ENCODE measurements at places on chromosomes 16 and 17. TPM values are rescaled to one million over a fixed set of nuclear protein-coding genes. Genes with fewer than 3 reads are reported as not detected.

- peak; percentile 60 for DNase-seq
These were observed 54.5 kb downstream of the NKD1 start for GRCh38 chr16:50602531-50603205.

- DNase-seq: no peak
These were observed 483 bp downstream of the LLGL2 start for GRCh38 chr17:75525806-75526554.

DNA sequence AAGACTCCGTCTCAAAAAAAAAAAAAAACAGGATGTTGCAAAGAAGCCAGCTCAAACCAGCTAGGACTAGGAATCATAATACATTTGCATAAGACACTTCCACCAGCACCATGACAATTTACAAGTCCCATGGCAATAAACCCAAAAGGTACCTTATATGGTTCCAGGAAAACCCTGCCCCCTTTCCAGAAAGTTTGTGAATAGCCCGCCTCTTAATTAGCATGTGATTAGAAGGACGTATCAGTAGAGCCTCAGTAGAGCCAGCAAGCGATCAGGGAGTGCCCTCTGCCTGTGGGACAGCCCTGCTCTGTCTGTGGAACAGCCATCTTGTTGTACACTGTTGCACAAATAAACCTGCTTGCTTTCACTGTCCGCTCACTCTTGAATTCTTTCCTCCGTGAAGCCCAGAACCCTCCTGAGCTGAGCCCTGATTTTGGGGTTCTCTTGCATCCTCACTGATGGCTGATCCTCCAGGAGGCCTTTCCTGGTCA is 14.0 kb downstream of the NUPR1 start:
- no peak for DNase-seq

GRCh38 chr17:73166731-73167581 is 2.1 kb downstream of the SSTR2 start:
- no peak for DNase-seq

DNA sequence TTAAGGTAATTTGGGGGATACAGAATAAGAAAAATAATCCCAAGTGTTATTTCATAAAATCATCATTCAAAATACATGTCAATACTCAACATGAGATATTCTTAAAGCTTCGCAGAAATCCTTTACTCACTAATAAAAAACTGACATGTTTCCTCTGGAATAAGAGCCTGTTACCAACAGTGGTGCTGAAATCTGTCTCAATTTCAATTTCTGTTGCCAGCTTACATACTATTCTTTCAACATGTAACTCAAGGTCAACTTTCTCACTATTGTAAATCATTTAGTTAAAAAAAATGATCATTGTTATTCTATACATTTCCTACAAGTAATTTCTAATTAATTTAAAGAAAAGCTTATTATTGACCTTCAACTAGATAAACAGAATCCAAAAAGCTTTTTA is 67.9 kb downstream of the CEP95 start:
- DNase-seq: no peak

DNA sequence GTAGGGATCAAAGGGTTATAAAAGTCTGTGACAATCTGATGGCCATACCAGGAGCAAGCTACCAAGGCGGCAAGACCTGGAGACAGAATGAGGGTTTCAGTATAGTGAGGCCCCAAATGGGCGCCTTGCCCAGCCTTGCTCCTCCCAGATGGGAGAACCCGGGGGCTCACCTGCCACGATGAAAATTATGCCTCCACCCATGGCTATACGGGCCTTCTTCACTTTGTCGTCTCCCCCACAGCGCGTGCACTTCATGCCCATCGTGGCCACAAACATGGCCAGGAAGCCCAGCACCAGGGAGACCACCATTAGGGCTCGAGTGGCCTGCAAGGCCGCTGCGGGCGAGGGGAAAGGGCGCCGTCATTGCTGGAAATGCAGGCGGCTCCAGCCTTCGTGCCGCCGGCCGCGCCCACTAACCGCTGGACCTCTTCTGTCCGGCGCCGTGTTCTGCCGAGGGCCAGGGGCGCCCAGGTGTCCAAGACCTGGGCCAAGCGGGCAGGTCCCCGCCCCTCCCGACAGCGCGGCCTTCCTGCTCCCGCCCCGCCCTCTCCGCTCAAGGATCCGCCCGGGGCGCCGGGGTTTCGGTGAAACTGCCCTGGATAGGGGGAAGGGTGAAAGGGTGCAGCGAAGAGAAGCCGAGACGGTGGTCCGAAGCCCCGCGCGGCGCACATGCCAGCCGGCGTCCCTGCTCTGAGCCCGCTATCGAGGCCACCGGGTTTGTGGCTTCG is 1.5 kb downstream of the CLDN7 start:
- DNase-seq: no peak

DNA sequence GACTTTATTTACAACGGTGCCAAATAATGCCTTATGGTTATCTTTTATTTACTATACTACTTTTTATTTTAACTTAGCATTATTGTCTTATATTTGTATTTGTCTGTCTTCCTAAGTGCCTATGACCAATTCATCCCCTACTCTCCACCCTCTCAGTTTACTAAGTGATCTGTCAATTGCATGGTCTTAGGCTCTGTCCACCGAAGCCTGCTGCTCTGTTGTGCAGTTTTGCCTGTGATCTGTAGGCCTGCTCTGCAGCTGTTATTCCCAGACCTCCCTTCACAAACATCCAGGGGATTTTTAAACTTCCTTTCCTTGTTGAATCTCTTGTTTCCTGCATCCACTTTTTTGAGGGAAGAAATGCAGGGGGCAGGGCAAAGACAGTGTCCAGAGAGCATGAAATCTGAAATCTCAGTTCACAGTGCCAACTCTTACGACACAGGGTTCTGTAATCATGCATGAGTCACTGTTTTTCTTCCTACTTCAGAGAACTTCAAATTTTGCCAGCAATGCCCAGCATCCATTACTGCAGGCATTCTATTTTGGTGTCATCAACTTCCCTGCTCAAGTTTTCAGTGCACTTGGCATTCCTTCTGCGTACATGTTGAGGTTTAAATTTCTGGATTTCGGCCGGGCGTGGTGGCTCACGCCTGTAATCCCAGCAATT is 11.4 kb downstream of the SLFN5 start:
- DNase-seq: no peak

GRCh38 chr16:88527186-88527936 is 42.8 kb upstream of the ZC3H18 start:
- DNase-seq: peak; percentile 67

- no peak for DNase-seq
These were observed 115.6 kb upstream of the HSBP1 start for GRCh38 chr16:83692224-83692623.

- DNase-seq: no peak
These were observed 79.8 kb downstream of the JPH3 start for GRCh38 chr16:87681981-87682570.

- DNase-seq: peak; percentile 54
These were observed 7.0 kb downstream of the TMC8 start for GRCh38 chr17:78137392-78138203.

- no peak for DNase-seq
These were observed 17.8 kb upstream of the CIBAR2 start for GRCh38 chr16:85129876-85130704.

PIRT gene
- total RNA-seq: not detected

MYH1 gene
- total RNA-seq: not detected

KRTAP9-2 gene
- total RNA-seq: not detected

KIF19 gene
- total RNA-seq: not detected

ATP1B2 gene
- total RNA-seq: 1.1 TPM

CCDC92B gene
- 0.12 TPM for total RNA-seq

CTRB2 gene
- not detected for total RNA-seq

POLR2C gene
- total RNA-seq: 81.4 TPM

SNF8 gene
- total RNA-seq: 60.3 TPM

AIPL1 gene
- not detected for total RNA-seq
